ENCODE measurements at places on chromosomes 12 and 14. TPM values are rescaled to one million over a fixed set of nuclear protein-coding genes. Genes with fewer than 3 reads are reported as not detected.

FGF23 gene
- not detected for total RNA-seq

ANKRD33 gene
- not detected for total RNA-seq

PRR13 gene
- total RNA-seq, result 242 TPM

NRXN3 gene
- not detected for total RNA-seq

RNASE7 gene
- not detected for total RNA-seq

HSP90AA1 gene
- 466 TPM for total RNA-seq

LTB4R2 gene
- total RNA-seq, result 19.6 TPM

KRT4 gene
- total RNA-seq, result not detected

KRT74 gene
- total RNA-seq, result not detected

GLI1 gene
- total RNA-seq, result 0.30 TPM

TMEM233 gene
- not detected for total RNA-seq

ACAD10 gene
- 25.3 TPM for total RNA-seq

SRRM4 gene
- total RNA-seq, result not detected

NANOG gene
- not detected for total RNA-seq

NPAS3 gene
- not detected for total RNA-seq

- no peak for DNase-seq
Observed at GRCh38 chr14:102927878-102928411, 5.5 kb downstream of the AMN start.

- DNase-seq, result no peak
Observed at GRCh38 chr14:43249591-43249990, 1257.5 kb downstream of the FSCB start.

GRCh38 chr14:98446508-98446907 lies 825.5 kb downstream of the BCL11B start:
- DNase-seq, result no peak

- no peak for DNase-seq
Observed at GRCh38 chr12:76878099-76878898, 520 bp downstream of the CSRP2 start.

DNA sequence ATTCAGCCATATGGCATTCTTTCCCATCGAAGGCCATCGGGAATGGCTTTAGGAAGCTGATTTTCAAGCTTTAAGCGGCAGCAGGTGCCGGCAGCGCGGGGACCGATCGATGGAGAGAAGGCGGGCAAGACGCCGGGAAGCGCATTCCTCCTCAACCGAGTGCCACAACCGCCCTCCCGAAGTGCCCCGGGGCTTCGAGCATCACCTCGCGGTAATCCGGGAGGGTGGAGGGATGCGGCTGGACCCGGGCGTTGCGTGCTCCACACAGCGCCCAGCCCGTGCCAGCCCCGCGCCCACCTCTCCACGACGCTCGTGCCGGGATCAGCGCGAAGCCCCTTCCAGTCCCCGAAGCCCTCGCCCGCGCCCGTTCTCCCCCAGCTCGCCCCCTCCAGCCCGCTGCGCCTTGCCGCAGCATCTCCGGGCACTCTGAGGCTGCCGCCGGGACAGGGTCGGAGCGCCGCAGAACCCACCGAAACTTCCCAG lies 3.2 kb downstream of the USP44 start:
- peak; percentile 17 for DNase-seq

DNA sequence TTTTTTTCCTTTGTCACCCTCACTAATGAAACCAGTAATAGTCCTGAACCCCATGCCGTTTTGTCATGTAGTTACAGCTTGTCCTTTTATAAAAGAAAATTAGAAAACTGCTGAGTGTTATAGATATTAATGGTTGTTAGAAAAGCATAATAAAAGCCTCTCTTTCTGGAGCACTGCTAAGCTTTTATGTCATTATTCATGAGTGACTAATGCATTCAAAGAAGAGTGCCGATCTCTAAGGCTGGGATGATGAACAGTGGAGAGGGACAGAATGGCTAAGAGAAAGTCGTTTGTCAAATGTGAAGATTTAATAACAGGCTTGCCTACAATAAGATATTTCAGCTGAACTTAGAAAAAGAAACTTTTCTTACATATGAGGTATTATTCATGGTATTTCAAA lies 121.6 kb downstream of the MGAT4C start:
- DNase-seq, result no peak

- DNase-seq, result no peak
Observed at GRCh38 chr12:54608769-54609168, 20.3 kb upstream of the PPP1R1A start.

- no peak for DNase-seq
Observed at GRCh38 chr14:79690960-79691359, 520.3 kb downstream of the DIO2 start.

DNA sequence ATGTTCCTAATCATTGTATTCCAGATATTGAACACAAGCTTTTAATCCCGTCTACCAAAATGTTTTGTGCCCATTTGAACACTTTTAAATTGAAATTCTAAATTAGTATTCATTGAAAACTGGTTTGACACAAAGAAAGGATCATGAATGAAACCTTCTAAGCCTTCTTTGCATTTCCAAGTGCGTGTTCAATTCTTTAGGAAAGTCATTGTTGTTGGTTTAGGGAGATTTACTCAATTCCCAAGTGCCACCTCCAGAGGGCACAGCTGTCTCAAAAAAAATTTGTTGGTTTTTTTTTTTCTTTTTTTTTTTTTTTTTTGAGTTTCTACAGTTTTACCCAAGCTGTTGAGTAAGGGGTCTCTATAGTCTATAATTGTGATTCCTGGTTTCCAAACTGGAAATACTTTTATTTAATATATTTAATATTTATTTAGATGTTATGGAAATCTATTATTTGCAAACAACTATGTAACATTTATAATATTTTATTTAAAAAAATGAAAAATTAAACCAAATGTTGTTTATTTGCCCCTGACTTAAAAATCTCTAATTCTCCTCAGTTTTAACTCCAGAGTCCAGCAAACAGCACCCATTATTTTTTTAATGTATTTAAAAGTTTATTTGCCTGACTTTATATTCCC lies 79.9 kb downstream of the NEDD1 start:
- no peak for DNase-seq

GRCh38 chr12:15364221-15365160 lies 42.2 kb downstream of the PTPRO start:
- no peak for DNase-seq

GRCh38 chr12:51907083-51907855 lies at the start of gene ACVRL1:
Gene ACVRL1 (plus strand): TSS chr12:51907504. CDS start chr12:51912475, 4,971 bp downstream.
- no peak for DNase-seq

DNA sequence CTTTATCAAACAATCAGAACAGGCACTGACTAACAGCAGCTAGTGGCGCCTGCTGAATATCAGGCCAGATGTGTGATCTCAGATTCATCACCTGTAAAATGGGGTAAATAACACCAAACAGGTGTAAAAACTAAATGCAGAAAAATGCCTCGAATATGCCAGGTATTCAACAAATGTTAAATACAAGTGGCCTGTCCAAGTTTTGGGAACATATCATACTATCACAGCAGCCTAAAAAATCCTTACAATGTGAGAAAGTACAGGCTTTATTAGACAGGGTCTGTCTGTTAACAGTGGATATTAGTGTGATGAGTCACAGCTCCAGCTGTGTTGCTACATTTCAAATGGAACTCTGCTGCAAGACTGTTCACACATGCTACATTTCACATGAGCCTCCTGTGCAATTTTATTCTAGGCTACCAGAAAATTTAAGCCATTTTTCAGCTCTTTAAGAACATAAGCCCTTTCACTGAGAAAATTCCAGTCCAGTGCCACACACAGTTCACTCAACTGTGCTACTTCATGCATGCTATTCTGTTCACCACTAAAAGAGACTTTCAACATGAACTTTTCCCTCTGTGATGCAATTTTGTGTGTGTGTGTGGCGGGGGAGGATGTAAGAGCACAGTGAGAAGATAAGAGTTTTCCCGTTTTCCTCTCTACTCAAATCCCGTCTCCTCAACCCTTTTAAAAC lies 56.7 kb downstream of the MSRB3 start:
- no peak for DNase-seq

- DNase-seq, result no peak
Observed at GRCh38 chr12:777550-778047, 25.2 kb downstream of the WNK1 start.

GRCh38 chr14:89578156-89578555 lies 161.1 kb upstream of the FOXN3 start:
- no peak for DNase-seq

DNA sequence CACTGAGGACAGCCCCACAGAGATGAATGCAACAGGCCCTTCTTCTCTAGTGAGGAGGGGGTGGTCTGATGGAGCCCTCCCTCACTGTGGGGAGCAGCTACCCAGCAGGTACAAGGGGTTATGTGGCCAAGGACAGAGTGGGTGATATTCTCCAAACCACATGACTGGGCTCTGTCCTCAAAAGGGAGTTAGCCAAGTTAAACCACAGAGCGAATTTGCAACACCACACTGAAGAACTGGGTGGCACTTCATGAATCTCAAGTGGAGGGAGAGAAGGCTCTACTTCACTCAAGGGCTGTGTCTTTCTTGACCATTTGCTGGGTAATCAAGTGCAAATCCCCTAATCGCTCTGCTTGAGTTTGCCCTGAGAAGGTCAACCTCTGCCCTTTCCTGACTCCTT lies 12.5 kb downstream of the GPR68 start:
- no peak for DNase-seq

GRCh38 chr12:48197549-48197970 lies 5.5 kb downstream of the OR10AD1 start:
- no peak for DNase-seq

DNA sequence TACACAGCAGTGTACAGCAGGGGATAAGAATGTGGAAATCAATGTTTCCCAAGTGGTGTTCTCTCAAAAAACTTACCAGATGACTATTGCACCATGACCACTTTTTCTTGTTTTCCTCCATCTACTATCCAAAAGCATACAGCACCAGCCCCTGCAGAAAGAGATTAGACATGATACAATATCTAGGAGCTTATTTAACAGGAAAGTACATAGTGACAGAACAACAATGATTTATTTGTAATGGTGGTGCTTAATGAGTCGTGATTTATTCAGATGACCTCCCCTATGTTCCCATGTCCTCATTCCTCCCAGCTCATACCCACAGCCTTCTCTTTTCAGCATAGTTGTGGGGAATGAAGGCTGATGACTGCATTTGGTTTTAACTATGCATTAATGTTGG lies 413.6 kb downstream of the BTG1 start:
- DNase-seq, result no peak

GRCh38 chr14:94176808-94177207 lies 2.7 kb downstream of the PPP4R4 start:
- no peak for DNase-seq

GRCh38 chr14:103730490-103731035 lies 15.0 kb downstream of the ZFYVE21 start:
- DNase-seq, result no peak

- DNase-seq, result peak; percentile 89
Observed at GRCh38 chr14:100239840-100240667, 1.1 kb downstream of the YY1 start.

GRCh38 chr12:48366131-48366530 lies 15.4 kb upstream of the ZNF641 start:
- no peak for DNase-seq

GRCh38 chr14:22812744-22813143 lies 2.5 kb downstream of the SLC7A7 start:
- no peak for DNase-seq

DNA sequence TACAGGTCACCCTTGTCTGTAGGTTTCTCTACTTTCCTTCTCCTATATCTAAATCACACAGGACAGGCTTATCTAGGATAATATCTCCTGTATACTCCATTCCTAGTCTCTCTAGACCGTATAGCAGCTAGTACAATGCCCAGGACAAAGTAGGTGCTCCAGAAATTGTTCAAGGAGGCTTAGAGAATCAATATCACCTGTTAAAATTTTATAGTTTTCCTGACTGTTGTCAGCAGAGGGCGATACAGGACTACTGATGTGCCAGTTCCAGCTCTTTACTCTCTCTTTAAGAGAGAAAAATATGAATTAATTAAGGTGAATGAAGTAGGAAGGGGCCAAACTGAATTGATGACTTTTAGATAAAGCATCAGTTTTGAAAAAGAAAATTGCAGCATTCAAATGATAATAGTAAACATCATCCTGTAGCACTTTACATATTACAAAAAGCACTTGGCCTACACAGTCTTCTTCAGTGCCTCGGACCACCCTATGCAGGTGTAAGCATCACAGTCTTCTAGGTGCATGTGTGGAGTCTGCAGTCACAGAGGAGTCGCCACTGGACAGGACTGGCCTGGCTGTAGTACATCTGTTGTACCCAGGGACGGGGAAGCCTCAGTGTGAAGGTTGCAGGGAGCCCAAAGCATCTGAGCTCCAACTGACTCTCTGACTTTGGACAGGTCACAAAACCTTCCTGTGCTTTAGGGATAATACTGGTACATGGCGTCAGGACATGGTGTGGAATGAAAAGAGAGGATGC lies 61.9 kb upstream of the MAX start:
- DNase-seq, result peak; percentile 49

DNA sequence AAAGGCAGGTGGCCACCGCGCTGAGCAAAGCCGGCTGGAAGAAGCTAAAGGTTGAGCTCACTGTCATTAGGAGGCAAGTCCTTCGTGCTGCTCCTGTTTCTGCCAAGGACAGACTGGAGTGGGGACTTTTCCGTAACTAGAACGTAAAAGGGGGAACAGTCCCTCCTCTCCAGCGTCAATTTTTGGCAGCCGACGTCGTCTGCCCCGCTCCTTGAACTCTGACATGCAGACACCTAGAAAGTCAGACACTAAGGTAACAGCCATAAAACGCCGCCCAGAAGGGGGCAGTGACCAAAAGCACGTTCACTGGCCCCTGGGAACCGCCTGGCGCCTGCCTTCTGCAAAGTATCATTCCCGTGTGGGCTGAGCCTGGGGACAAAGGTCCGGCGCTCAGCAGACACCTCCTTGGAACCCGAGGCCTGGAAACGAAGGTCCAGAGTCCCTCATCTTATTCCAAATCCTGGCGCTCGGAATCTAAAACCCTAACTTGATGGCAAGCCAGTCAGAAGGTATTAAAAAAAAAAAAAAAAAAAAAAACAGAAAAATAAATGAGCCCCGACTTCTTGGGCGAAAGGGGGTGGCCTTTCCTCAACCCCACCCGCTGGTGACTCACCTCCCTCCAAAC lies 1.1 kb upstream of the LRP1 start:
- DNase-seq, result peak; percentile 39

- DNase-seq, result no peak
Observed at GRCh38 chr12:131695968-131696367, 14.9 kb upstream of the SFSWAP start.

DNA sequence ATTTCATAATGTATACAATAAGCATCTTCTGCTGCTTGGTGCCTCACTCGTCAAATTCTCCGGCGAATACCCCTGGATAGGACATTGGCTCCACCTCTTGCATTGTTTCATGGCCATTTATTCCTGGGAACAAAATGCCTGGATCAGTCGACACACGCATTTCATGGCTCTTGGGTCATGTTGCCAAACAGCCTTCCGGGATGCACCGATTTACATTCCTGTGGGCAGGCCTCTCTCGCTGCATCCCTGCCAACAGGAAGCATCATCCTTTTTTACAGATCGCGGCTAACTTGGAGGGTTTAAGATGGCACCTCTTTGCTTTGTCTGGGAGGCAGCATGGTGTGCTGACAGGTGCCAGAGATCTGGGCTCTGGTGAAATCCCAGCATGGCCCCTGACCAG lies 32.7 kb upstream of the RIMBP2 start:
- no peak for DNase-seq

GRCh38 chr12:25752710-25753309 lies 199.7 kb upstream of the LMNTD1 start:
- no peak for DNase-seq
